ENCODE measurements at places on chromosomes 4 and X.

DNA sequence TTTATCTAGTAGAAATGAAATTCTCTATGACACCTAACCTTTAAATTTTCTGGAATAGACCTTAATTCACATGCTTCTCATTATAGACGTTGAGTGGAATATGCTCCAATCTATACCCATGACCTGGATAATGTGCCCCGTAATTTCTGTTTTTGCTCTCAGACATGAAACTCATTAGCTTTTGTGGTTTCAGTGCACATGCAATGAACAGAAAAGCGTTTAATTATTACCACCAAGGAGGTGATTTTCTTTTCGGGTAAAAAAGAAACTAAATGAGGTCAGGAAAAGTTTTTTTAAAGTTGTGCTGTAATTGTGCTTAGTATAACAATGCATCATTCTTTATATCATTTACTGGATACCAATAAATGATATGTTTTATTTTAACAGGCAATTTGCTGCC, 1703.9 kb upstream of the TENM3 start:
- no peak for DNase-seq

DNA sequence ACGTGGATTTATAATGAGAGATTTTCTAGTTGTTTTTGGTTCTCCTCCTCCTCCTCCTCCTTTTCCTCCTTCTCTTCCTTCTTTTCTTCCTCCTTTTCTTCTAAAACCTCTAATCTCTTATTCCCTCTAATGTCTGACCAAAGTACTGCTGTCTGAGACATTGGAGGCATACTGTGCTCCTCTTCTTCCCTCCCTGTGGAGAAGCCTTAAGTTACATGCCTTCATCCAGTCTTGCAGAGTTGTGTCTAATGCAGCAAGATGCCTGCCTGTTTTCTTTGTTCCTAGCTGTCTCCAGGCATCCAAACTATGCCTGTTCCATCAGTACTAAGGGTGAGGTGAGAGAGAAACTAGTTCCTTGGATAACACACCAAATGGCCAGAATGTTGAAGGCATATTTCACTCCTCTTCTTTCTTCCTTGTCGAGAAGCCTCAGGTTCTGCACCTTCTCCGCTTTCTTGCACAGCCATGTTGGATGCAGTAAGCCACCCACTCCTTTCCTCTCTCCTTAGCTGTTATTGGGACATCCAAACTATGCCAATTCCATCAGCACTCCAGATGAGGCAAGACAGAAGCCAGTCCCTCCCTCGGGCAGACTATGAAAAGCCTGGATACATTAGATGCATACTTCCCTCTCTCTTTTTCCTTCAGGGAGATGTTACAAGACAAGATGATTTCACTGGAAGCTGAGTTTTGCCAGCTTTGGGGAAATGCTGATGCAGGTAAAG, 285.7 kb upstream of the TRAM1L1 start:
- no peak for DNase-seq

DNA sequence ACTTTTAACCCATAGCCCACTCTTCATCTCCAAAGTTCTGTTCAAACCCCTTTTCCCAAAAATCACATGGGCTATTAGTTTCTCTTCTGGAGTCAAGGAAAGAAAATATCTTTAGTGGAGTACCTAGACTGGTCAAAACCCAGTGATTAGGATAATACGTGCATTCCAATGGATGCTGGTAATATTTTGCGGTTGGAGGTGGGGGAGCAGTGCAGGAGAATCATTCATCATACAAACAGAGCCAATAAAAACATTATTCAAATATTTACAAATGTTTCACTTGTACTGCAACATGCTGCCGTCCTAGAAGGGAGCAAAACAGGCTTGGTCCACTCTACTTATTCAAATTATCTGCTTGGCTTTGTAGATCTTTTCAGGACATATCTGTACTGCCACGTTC, 57.2 kb upstream of the RAB9B start:
- no peak for DNase-seq

GRCh38 chrX:148120999-148121623, 140.0 kb downstream of the FMR1NB start:
- no peak for DNase-seq

GRCh38 chrX:110440016-110440805, 81.6 kb downstream of the RTL9 start:
- DNase-seq: no peak

DNA sequence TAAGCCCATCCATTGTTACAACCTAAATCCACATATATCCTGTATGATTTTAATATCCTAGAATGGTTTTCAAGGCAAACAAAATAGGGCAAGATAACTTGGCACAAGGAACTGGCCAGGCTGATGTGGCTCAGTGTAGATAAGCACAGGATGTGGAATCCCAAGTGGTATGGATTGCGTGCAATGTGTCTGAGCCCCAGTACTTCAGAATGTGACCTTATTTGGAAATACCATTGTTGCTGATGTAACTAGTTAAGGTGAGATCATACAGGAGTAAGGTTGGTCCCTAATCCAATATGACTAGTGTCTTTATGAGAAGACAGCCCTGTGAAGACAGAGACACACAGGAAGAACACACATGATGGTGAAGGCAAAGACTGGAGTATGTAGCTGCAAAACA, 72.4 kb downstream of the IL21 start:
- DNase-seq: no peak

- DNase-seq: no peak
These were observed 239.0 kb upstream of the DIAPH2 start for GRCh38 chrX:96445531-96446065.

- DNase-seq: no peak
These were observed 43.2 kb downstream of the PCDH7 start for GRCh38 chr4:30763321-30763727.

GRCh38 chrX:152884171-152884570, 13.7 kb upstream of the ZNF185 start:
- no peak for DNase-seq

GRCh38 chrX:150719621-150720020, 26.4 kb downstream of the MTMR1 start:
- no peak for DNase-seq

DNA sequence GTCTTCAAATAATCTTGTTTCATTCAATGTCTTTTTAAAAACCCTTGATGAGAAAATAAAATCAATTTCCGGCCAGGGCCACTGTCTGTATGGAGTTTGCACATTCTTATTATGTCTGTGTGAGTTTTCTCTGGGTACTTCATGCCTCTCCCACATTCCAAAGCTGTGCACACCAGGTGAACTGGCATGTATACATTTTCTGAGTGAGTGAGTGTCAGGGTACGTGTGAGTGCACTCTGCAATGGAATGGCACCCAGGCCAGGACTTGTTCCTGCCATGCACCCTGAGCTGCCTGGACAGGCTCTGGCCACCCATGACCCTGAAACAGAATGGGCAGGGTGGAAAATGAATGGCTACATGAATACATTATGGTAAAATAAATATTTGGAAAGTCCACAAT, 61.3 kb downstream of the UBE2NL start:
- no peak for DNase-seq

- no peak for DNase-seq
These were observed 137.6 kb upstream of the ESX1 start for GRCh38 chrX:104392350-104392749.

DNA sequence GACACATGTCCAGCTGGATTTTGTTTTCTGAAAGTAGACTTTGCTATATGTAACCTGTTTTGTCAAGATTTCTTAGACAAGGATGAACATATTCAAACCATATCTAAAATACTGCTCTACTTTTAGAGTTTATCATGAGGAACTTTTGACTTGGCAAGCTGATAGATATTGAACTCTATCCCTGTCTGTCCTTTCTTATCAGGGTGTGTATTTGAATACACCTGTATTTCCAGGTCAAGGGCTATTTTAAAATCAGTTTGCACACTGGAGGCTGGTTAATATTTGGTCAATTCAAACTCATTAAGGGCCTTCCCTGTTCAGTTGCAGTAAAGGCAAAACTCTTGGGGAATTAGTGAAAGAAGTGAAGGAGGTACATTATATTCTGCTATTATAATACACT, 2.3 kb downstream of the CDS1 start:
- no peak for DNase-seq

DNA sequence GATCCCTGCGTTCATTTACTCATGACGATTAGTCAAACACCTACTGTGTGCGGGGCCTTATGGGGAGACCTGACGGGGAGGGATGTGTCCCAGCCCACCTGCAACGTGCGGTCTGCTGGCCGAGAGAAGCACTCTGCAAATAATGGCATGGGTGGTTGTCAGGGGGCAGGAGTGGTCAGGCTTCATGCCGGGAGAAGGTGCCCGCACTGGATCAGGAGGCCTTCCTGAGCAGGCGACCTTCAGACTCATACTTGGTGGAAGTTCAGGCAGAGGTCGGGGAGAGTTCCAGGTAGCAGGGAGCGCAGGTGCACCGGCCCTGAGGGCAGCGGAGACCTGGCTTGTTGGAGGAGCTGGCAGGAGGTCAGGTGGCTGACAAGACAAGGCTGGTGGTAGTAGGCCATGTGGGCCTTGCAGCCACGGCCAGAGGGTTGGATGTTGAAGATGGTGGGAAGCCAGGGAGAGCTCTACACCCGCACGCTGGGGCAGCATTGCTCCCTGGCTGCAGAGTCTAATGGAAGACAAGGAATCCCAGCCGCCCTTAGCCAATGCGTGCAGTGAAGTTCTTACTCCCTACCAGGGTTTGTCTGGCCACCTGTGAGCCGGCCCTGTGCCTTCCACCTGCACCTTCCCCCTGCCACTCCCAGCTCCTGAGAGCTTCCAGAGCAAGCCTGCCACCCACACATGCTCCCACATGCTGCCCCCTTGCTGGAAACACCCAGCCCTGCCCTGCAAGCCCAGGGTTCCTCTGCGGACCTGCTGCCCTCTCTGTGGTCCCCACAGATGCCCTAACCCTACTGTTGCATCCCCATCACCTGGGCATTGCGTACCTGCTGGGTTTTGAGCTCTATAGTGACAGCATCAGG, 97.3 kb downstream of the PSAPL1 start:
- DNase-seq: no peak

GRCh38 chr4:92249541-92249940, 54.2 kb upstream of the GRID2 start:
- DNase-seq: no peak

GRCh38 chr4:114727461-114727860, 128.9 kb downstream of the UGT8 start:
- DNase-seq: no peak

DNA sequence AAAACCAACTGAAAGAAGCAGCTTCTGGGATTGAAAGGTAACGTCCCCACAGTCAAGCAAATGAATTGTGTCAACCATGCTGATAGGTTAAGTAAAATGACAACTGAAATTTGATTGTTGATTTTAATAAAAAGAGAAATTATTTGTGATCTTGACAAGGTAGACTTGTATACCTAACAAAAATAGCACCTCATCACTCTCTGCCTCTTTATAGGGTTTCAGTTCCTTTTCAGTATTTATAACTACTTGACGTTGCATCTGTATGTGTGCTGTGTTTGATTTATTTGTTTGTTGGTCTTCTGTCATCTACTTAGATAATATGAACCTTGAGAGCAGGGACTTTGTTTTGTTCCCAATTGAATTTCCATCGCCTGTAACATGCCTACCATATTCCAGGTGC, 7.9 kb upstream of the PPP3CA start:
- DNase-seq: no peak

DNA sequence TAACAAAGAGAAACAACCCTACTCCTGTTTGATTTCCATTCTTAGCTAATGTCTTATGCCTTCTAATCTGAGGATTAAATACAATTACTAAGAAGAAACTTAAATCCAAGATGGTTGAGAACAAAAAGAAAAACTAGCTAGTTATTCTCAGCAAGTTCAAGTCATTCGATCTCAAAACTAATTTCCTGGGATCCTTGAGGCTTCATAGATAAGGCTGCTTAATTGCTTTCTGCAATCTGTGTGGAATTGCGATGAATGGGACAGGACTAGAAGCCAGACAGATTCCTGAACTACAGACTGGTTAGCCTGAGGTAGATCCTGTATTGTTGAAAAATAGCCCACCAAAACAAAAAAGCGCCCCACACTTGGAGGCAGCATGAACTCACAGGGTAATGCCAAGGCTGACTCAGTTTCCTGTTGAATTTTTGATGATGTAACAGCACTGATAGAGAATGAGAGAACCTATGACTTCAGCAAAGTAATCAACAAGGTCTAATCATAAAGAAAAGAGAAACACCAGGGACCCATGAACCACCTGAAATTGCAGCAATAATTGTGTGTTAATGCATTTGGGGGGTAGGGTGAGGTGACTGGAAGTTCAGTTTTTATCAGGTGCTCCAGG, 33.9 kb downstream of the KLHL15 start:
- DNase-seq: no peak
